ENCODE measurements at places on chromosomes 2 and 18.

DNA sequence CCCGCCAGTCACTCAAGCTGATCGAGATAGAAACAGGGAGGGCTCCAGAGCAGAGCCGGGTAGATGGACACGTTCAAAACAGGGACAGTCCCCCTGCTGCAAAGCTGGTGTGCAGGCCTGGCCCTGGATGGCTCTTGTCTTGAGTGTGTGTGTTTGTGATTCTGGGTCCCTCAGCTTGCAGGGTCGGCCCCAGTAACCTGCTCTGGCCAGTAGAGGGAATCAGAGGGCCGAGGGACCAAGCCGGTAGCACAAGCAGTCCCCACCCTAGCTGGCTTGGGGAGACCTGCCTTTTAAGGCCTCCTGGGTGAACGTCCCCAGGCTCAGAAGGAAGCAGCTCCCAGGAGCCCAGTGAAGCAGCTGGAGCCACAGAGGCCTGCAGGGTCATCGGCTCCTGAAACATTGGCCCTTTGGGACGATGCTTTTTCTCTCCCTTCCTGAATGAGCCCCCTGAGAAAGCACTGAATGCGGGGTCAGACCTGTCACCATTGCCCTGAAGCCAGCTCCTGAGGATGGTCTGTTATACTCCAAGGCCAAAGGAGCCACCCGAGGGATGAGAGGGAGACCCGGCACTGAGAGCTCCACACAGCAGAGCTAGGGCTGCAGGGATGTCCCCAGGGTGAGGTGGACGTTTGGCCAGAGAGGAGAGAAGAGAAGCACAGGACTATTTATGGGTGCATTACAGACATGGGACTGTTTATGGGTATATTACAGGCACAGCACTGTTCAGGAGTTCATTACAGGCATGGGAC is 15.4 kb upstream of the MLPH start:
- DNase-seq: peak; percentile 18

DNA sequence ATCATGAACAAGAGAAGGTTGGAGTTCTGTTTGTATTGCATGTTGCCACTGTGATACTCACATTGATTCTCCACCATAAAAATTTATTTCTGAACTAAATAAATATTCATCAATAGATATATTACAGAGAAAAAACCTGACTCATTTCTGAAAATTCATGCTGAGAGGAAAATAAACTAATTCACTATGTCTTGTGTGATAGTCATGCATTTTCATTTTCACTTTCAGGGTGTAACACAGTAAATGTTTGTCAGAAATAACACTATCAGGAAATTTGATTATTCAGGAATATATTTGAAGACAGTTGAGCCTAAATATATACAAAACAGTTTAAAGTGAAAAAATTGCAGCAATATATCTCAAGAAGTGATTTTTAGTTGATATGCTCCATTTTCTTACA is 335.2 kb downstream of the KCNJ3 start:
- no peak for DNase-seq

GRCh38 chr2:71101656-71102055 is 28.4 kb downstream of the MCEE start:
- DNase-seq: no peak

DNA sequence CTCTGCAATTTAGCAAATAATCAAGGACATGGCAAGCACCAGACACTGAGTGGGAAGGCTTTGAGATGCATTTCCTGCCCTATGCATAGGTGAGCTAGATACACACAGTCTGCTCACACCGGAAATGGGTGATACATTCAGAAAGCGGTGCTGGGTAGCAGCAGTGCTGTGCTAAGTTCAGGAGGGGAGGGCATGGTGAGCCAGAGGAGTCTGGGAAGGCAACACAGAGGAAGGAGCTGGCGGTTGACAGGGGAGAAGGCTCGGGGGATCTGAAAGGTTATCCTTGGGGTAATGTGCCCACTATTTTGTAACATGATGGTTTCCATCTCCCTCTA is 57.4 kb upstream of the EPAS1 start:
- peak; percentile 63 for DNase-seq
